ENCODE measurements at places on chromosomes 11 and 22.

DNA sequence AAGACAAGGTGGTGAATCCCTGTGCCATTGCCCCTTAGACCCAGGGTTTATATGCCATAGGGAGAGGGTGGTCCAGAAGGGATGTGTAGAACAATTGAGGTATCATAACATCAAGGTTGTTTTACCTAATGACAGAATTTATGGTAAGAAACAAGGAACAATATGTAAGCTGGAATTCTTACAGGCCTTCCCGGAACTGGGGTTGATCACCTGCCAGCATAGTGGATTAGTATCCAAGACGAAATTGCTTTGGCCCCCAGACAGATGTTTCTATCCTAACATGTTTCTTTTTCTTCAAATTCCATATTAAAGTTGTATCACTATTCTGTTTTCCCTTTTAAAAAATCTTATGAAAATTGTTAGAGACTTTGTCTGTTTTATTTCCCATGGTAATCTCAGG lies 343.8 kb upstream of the ANO3 start:
- no peak for DNase-seq

GRCh38 chr11:31814176-31814868 lies 3.2 kb upstream of the PAX6 start:
- no peak for DNase-seq

DNA sequence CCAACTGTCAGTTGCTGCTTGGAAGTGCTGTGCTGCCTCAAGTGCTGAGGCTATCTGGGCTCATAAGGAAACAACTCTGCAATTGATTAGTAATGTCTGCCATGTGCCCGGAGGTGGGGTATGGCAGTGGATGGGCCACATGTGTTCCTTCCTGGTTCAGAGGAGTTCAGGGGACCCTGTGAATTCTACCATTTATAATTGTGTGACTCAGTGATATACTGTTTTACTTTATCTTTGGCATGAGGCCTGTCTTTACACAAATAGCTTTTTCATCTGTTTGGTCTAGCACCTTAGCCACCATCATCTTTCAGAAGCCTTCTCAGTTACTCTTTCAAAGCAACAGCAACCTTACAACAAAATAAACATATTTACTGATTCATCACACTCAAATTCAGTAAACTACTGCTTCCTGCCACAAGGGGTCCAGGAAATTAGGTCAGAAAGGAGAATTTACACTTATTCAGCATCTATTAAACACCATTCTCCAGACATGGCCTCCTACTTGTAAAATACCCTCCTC lies 20.9 kb downstream of the DKK3 start:
- no peak for DNase-seq

- no peak for DNase-seq
Observed at GRCh38 chr11:76240161-76240540, 33.8 kb upstream of the WNT11 start.

DNA sequence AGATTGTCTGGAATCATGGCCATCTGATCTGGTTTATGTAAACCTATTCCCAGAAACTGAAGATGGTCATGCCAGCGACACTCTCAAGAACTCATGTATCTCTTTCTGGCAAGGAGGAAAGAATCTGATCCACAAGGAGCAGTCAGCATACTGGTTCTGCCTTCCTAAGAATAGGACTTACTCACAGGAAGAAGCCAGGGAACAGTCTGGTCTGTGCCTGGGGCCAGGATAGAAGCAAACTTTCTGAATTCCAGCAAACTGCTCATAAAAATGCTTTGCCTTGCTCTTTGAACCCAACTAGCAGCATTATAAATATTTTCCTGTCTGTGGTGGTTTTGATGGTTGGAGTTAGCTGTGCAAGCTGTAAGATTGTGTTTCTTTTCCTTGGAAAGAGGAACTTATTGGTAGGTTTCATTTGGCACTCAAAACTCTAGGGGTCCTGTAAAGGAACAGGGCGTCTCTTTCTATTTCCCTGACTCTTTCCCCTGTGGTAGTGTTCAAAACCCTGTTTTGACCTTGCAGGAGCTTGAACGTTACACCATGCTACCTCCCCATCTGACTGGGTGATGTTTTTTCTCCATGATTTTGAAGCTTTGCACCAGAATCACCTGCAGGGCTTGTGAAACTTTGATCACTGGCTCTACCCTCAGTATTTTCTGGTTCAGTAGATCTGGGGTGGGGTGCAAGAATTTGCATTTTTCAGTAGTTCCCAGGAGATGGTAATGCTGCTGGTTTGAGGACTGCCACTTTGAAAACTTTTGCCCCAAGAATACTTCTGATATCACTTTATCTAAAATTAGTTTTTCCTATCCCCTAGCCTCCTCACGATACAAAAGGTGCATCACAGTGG lies 627.8 kb upstream of the ANO5 start:
- DNase-seq = no peak

DNA sequence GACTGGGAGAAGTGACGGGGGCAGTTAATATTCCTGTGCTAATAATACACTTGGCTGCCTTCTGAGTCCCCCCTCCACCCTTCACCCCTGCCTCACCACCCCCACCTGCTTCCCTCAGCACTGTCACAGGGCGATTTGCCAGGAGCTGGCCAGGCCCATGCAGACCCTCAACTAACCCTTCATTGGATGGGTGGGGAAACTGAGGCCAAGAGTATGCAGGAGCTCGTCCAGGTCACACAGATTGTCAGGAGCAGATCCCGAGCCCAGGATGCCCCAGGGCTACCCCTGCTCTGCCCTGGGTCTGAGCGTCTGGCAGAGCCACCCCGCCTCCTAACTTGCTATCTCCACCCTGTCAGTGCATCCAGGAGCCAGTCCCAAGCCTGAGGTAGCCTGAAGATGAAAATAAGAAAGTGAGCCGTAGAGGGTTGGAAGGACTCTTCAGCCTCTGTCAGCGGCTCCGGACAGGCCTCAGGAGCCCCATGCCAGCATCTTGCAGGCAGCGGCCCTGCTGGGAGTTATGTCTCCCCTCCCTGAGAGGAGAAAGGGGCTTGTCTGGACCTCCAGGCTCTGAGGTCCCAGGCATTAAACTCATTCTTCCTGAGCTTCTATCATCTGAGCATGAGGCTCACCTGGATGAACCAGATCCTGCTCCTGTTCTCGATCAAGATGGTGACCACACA lies 6.2 kb downstream of the TPBGL start:
- DNase-seq = no peak

GRCh38 chr11:128908391-128909246 lies 17.5 kb downstream of the KCNJ5 start:
- DNase-seq = no peak
